Posterior vena cava (tissue), 2 donors: ENCODE measurements at places on chromosomes 2 and 18. TPM values are rescaled to one million over a fixed set of nuclear protein-coding genes. Genes with fewer than 3 reads are reported as not detected.
A peak's percentile ranks its signal among the peaks of the same experiment; 100 is the strongest.

The OTOF gene
- 0.29 TPM for total RNA-seq

DNA sequence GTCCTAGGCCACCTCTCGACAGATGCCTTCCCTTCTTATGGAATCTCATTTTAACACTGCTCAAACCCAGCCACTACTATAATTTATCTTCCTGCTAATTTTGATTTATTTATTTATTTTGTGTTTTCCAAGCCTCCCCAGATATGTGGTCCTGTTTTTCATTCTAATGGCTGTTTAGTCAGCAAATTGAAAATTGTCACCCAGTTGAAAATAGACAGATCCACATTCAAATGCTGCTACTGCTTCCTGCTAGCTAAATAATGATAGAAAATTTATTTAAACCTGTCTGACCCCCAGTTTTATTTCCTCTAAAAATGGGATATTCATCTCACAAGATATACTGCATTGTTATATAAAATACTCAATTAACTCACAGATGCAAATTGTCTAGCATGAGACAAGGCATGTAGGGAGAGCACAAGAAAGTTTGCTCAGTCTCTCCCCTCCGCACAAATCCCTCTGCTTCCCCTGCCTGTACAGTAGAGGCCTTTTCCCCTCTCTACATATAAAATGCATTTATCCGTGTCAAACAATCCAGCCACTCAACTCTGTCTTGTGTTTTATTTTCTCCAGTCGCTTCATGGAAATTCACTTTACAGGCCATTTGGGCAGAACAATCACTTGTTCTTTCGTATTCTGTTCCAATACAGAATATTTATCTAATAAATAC lies 389.9 kb downstream of the SOX11 start:
- DNase-seq = no peak

- no peak for DNase-seq
Observed at GRCh38 chr2:60226943-60227342, 326.5 kb downstream of the BCL11A start.

DNA sequence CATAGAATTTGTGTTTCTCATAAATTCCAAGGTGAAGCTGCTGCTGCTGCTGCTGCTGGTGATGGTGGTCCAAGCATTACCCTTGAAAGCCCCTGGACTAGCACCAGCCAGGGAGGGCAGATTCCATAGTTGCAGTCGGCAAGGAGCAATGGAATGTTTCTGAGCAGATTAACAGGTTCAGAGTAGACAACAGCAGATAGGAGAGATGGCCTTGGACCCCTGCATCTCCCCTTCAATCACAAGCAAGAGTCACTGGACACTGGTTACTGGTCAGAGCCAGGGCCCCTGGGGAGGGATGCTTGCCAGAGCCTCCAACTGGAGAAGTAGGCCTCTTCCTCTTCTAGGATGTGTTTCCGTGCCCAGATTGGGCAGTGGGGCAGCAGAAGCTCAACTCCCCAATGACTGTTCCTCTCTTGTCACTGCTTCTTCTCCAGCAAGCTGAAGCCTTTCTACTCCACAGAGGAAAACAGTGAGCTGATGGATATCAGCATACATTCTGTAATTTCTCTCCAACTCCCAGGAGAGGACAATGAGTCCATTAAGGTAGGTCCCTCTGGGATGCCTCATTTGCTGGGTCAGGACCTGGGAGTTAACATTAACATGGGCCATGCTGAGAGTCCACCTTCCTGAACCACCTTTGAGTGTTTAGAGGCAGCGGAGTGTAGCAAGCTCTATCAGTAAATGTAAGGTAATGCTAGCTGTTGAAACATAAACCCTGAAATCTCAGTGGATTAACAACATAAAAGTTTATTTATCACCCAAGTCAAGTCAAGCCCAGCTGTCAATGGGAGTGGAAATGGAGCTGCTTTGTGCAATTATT lies 35.3 kb downstream of the MROH2A start:
- DNase-seq = peak; percentile 50

DNA sequence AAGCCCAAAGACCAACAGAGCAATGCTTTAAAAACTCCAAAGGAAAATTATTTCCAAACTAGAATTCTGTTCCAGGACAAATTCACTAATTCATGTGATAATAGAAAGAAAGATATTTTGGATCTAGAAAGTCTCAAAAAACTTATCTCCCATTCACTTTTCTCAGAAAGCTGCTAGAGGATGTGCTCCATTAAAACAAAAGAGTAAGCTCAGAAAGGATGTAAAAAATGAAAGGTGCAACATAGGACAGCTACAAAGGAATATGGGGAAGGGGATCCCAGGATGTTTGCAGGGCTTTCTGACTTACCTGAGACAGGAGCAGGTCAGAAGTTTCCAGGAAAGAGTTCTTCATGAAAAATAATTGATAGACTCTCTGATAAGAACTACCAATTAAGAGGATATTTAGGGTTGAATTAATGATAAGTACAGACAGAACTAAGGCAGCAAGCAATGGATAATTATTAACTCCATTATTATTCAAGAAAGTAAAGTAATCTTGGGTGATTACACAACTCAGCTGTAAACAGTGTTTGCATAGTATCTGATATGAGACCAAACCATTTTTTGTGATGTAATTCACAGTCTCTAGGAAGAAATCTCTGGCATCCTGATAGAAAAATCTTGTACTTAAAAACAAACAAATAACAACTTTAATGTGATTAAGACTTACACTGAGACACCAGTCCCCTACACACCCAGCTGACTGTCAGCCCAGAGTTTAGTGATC lies 20.9 kb downstream of the LYG1 start:
- no peak for DNase-seq

GRCh38 chr18:36578871-36579710 lies 249.7 kb downstream of the TPGS2 start:
- no peak for DNase-seq
